ENCODE measurements at places on chromosomes 16 and 17. TPM values are rescaled to one million over a fixed set of nuclear protein-coding genes. Genes with fewer than 3 reads are reported as not detected.

HS3ST6 gene
- polyA plus RNA-seq: not detected

MYH2 gene
- not detected for polyA plus RNA-seq

FAM117A gene
- 53.6 TPM for polyA plus RNA-seq

PAM16 gene
- polyA plus RNA-seq: 39.3 TPM

HOXB5 gene
- not detected for polyA plus RNA-seq

ZNF19 gene
- 2.3 TPM for polyA plus RNA-seq

PYDC1 gene
- not detected for polyA plus RNA-seq

CTRB2 gene
- not detected for polyA plus RNA-seq

NTN3 gene
- not detected for polyA plus RNA-seq
